Ecto neural progenitor cell (in vitro differentiated cells): ENCODE measurements at places on chromosomes 5 and 9.

- DNase-seq, result peak; percentile 55
Observed at GRCh38 chr9:757246-757881, 84.1 kb upstream of the DMRT1 start.

- DNase-seq, result no peak
Observed at GRCh38 chr5:135876146-135876545, 19.5 kb downstream of the IL9 start.

DNA sequence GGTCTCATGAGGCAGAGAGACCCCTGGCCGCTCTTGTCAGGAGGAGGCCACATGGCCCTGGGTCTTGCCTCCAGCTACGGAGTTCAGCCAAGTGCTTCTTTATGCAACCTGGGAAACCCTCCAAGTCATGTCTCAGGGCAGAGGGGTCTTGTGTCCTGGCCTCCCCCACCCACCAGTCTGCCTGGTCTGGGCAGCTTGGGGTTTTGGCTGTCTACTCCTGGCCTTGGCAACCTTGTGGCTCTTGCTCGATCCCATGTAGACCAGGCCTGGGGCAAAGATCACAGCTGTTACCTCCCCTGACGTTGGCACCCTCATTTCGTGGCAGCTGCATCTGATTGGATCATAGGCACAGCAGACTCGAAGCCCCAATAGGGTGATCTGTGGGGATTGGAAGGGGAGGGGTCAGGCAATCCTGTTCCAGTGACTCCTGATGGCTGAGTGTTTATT lies 28.4 kb downstream of the JADE2 start:
- no peak for DNase-seq

DNA sequence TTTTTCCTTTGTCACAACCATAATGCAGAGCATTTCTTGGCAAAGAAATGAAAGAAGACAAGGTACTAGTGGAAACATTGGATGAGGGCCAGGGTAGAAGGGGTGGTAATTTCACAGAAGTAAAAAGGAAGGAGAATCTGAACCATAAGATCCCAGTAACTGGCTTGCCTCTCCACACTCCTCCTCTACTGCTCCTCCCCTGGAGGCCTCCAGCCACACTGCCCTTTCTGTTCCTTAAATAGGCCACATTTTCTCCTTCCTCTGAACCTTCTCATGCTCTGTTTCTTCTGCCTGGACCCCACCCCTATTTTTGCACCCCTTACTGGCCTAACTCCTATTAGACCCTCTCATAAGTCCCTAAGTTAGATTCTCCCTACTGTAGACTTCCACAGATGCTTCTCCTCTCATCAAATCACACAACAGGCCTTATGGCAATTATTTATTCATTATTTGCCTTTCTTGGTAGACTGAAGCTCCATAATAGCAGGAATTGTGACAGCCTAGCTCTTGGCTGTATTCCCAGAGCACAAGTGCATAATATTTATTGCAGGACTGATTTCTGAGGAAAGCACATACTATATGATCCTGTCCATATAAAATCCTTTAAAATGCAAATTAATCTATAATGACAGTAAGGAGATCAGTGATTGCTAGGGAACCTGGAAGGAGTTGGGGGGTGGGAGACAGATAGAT lies 31.3 kb upstream of the GRIA1 start:
- no peak for DNase-seq

DNA sequence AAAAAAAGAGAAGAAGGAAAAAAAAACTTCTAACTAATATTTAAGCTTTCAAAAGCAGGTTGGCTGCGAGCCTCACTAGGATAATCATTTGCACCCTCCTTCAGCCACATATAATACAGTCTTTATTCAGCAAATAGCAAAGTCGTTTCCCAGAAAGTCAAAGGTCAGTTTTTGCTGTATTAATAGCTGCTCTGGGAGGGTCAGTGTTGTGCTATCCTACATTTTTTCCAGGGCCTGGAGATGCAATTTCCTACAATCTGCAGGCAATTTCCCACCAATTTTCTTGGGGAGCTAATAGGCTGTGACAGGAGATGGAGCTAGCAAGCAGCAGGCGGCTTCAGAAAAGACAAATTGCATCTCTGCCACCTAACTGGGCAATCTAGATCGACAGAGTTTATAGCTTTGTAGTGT lies 136.8 kb downstream of the TLE1 start:
- DNase-seq, result no peak

DNA sequence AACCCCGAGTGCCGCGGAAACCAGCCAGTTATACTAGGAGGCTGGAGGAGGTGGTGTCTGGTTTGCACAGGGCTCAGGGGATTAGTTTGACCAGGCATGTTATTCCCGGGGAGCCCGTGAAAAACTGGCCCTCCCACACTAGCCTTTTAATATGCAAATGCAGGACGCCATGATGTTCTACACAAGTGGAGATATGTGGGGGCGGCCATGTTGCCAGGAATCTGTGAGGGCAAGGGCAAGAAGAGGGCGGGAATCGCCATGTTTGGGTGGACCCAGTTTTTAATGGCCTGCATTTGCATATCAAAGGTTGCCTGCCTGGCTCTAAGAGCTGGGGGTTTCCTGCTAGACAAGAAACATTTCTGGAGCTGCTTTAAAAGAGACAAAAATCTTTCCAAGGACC lies 940.7 kb downstream of the CDH18 start:
- DNase-seq, result no peak

DNA sequence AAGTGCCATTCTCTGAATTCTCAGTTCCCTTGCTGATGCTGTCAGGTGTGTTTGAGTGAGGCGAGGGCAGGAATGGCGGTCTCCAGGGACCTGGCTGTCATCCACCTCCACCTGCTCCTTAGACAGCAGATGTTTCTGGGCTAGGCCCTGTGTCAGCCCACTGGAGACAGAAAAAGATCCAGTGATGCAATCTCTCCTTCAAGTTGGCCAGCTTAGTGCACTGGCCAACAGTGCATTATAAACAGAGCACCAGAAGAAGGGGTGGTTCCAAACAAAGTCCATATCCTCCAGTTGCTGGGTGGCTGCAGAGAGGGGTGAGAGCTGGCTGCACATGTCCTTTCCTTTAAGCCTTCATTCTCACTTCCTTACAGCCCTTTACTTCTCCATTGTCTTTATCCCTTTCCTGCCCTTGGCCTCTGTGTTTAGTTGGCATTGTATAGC lies 26.5 kb downstream of the NANS start:
- no peak for DNase-seq

GRCh38 chr9:102669220-102669619 lies 325.9 kb upstream of the CYLC2 start:
- no peak for DNase-seq

DNA sequence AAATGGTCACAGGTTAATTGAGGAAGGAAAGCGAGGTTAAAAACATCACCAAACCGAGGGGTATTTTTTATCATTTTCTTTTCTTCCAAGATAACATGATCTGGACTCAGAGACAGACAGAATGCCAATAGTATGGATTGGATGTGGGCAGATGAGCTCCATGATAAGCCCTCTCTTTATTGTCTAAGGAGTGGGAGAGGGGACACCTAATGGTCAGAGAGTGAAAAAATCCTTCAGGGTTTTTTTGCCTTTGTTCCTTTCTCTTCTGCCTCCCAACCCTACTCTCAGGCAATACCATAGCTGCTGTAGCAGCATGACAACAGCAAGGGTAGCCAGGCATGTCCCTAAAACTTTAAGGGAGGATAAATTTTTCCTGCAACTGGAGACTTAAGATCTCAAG lies 94.7 kb downstream of the DIRAS2 start:
- DNase-seq, result no peak

GRCh38 chr9:110620726-110621125 lies 41.2 kb upstream of the SVEP1 start:
- no peak for DNase-seq

GRCh38 chr5:385321-385720 lies 57.7 kb upstream of the EXOC3 start:
- DNase-seq, result peak; percentile 11

- no peak for DNase-seq
Observed at GRCh38 chr5:173594061-173594460, 22.4 kb downstream of the BOD1 start.
